ENCODE measurements at places on chromosomes 1 and 21. TPM values are rescaled to one million over a fixed set of nuclear protein-coding genes. Genes with fewer than 3 reads are reported as not detected.

The DCST1 gene
- not detected for total RNA-seq

The KCNE2 gene
- total RNA-seq = not detected

The ADAR gene
- 81.5 TPM for total RNA-seq

The GNAT2 gene
- 0.42 TPM for total RNA-seq

The ANKRD65 gene
- total RNA-seq = 0.07 TPM

The HAO2 gene
- total RNA-seq = not detected

The NCF2 gene
- 0.07 TPM for total RNA-seq

The FMO4 gene
- 0.86 TPM for total RNA-seq

The DISP1 gene
- 2.1 TPM for total RNA-seq

The VCAM1 gene
- 37.1 TPM for total RNA-seq

The SLFNL1 gene
- total RNA-seq = 0.28 TPM

The MMEL1 gene
- total RNA-seq = 2.7 TPM

The ETS2 gene
- total RNA-seq = 64.7 TPM

The TTC24 gene
- total RNA-seq = not detected

The ICOSLG gene
- total RNA-seq = 2.1 TPM

The MMP23B gene
- 0.33 TPM for total RNA-seq

The F13B gene
- not detected for total RNA-seq

The GPA33 gene
- total RNA-seq = not detected

The NR5A2 gene
- 2.6 TPM for total RNA-seq

The FCRL2 gene
- total RNA-seq = not detected
